ENCODE measurements at places on chromosomes 1 and 21. TPM values are rescaled to one million over a fixed set of nuclear protein-coding genes. Genes with fewer than 3 reads are reported as not detected.
A peak's percentile ranks its signal among the peaks of the same experiment; 100 is the strongest.

TSPEAR gene
- not detected for total RNA-seq

CFHR2 gene
- total RNA-seq, result not detected

DNA sequence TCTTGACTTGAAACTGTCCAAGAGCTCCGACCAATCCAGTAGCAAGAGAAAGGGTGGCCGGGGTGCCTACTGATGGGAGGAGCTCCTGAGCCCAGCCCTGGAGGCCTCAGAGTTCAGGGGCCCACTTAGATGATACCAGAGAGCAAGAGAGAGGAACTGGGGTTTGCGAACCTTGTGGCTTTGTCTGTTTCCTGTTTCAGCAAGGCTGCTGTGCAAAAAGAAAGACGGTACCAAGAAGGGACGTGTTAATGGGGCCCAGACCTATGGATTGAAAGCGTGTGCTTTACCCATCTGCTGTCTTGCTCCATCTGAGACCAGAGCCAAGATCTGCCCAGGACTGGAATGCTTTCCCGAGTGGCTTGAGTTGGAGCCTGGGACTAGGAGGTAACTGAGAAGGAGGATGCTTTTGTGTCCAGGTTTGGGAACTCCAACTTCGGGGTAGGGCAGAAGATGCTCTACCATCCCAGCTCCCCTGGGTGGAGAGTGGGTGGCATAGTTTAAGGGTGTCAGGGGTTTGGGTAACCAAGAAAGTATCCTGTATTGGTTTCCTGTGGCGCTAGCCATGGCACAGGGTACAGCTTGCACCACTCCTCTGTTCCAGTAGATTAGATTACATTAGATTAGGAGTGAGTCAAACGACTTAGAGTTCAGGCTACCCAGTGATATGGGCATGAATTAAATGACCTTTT, at the start of gene TRAF3IP3:
TRAF3IP3 (plus strand) TSS at position 128 of the 689 bp plus-strand sequence. CDS start 3,987 bp downstream, outside the sequence.
- peak; percentile 13 for DNase-seq

DNA sequence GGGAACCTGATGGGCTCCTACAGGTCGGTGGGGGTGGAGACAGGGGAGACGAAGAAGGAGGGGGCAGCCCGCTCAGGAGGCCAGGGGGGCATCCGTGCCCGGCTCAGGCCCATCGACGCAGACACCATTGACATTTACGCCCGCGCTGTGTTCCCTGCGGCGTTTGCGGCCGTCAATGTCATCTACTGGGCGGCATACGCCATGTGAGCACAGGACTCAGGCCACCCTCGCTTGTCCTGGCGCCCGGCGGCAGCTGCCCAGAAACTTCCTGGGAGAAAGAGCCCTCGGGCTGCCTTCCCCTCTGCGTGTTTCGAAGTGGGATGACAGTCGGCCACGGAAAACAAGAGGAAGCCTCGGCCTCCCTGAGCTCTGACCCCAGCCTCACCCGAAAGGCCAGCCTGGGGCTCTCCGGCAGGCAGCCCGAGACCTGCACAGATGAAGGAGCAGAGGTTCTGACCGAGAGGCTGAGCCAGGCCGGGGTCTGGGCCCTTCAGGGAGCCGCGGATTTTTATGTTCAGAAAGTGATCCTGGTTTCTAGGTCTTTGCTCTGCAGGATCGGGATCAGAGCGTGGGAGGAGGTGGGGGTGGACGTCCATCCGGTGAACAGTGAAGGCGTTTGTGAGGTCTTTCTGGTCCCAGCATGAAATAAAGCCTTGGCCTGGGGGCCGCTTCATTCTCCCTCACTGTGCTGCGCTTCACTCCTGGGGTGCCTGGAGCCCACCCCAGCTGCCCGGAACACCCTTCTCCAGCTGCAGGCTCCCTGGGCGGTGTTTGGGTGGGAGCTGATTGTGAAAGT, 11.1 kb downstream of the GABRD start:
- no peak for DNase-seq

GRCh38 chr1:95386371-95386770, 152.4 kb downstream of the RWDD3 start:
- DNase-seq, result no peak

Measured in ascending aorta (tissue), 2 donors.